Naive thymus-derived CD8-positive, alpha-beta T cell (primary cell): ENCODE measurements at places on chromosomes 1 and 21. TPM values are rescaled to one million over a fixed set of nuclear protein-coding genes. Genes with fewer than 3 reads are reported as not detected.

The VHLL gene
- total RNA-seq, result not detected

The DEGS1 gene
- 35.2 TPM for total RNA-seq

The DIPK1A gene
- total RNA-seq, result 14.8 TPM

The CSMD2 gene
- total RNA-seq, result not detected

The KRTAP10-11 gene
- total RNA-seq, result not detected

- DNase-seq, result no peak
Measured at GRCh38 chr1:17744666-17745478, 10.3 kb upstream of the ACTL8 start.

GRCh38 chr1:39570477-39571177 is 6.0 kb downstream of the PABPC4 start:
- no peak for DNase-seq

DNA sequence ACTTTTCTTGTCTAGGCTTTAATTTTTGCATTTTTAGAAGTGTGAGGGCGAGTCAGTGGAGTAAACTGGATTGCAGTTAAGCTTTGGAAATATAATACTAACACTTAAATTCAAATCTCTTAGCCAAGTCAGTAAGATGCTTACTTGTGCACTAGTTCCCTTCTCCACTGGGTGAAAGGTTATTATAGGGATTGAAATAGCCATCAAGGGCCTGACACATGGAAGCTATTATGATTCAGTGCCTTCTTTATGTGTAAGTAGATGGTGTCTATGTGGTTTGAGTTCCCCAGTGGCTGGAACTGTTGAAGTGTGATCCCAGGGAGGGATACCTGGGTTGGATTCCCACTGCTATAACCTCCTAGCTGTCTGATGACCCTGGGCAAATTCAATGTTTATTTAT is 24.7 kb upstream of the DMRTA2 start:
- no peak for DNase-seq

GRCh38 chr1:23804183-23804835 is 3.8 kb upstream of the GALE start:
- DNase-seq, result no peak

DNA sequence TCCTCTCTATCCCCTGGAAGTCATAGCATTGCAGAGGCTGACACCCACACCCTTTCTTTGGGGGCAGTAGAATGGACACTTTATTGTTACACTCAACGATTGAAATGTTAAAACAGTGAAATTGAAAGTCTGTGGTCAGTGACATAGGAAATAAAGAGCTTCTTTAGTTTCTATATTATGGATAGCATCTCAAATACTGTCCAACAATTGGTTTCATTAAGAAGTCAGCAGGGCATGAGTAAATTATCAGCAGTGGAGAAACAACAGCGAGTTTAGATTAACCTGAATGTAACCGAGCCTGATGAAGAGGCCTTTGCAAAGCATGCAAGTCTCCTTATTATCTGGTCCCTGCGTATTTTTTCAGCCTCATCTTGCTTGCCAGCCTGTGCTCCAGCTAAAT is 350.7 kb downstream of the NTNG1 start:
- no peak for DNase-seq

DNA sequence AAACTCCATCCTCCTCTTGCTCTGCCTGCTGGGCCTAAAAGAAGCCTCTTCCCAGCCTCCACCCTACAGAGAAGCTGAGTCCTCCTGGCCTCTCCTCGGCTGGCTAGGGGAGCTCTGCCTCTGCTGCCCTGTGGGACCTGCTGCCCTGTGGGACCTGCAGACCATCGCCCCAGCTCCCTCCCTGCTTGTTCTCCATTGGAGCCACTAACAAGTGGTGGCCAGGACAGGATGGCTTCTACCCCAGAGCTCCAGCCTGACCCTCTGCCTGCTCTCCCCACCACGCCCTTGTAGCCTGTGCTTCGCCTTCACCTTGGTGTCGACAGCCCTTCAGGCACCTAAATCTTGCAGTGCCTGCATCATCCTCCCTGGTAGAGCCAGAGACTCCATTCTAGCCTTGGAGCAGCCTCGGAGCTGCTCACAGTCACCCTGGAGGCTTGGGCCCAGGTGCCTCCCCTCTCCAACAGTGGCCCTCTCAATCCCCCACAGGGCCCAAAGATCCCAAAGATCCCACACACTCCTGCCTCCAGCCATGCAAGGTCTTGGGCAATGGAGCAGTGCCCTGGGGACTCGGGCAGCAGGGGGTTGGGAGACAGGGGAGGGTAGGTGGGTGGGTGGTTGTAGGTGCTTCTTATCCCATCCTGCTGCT is 3.0 kb downstream of the EPS8L3 start:
- no peak for DNase-seq

DNA sequence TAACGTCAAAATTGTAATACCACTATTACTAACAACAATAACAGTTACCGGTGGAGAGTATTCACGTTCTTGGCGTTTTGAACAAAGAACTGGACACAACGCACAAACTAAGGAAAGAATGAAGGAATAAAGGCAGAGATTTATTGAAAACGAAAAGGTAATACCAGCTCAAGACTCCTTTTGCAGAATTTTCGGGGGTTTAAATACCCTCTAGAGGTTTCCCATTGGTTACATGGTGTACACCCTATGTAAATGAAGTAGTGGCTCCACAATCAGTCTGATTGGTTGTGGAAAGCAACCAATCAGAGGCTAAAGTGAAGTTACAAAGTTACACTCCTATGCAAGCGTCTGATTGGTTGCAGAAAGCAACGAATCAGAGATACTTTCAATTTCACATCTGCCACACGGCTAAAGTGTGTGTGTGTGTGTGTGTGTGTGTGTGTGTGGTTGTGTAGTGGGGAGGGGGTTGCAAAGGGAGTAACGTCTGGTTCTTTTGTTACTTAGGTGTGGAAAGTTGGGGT is 1.1 kb upstream of the GTF2B start:
- DNase-seq, result peak; percentile 19

GRCh38 chr1:198121056-198121826 is 35.6 kb upstream of the NEK7 start:
- DNase-seq, result no peak

GRCh38 chr1:109105881-109106280 is 8.0 kb upstream of the ELAPOR1 start:
- no peak for DNase-seq
